ENCODE measurements at places on chromosomes 12 and 14.

GRCh38 chr14:94632305-94632590 is 20.1 kb downstream of the SERPINA3 start:
- no peak for DNase-seq

GRCh38 chr14:51681411-51681810 is 29.7 kb downstream of the FRMD6 start:
- no peak for DNase-seq

- DNase-seq = no peak
These were observed 493.2 kb upstream of the GARIN6 start for GRCh38 chr12:99154216-99154982.

DNA sequence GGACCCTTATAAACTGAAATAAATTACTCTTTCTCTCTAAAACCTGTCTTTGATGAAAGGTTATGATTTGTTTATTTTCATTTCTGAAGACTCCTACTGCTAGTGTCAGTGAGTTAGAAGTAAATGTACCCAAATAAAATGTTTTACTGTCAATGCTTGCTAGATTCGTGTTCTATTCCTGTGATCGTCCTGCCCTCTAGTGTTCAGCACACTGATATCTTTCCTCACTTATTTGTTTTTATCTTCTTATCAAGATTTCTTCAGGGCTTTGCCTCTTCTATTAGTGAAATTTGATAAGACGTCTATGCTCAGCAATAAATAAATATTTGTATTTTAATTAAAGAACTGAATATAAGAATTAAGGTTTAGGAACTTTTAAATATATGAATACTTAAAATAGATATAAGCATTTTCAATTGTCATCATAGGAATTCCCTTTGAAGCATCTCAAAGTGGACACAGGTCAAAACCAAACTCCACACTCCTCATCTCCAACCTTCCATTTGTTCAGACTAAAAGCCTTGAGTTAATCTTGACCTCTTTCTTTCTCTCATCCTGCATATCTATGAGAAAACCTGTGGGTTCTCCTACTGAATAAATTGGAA is 75.8 kb downstream of the C12orf50 start:
- DNase-seq = peak; percentile 20

DNA sequence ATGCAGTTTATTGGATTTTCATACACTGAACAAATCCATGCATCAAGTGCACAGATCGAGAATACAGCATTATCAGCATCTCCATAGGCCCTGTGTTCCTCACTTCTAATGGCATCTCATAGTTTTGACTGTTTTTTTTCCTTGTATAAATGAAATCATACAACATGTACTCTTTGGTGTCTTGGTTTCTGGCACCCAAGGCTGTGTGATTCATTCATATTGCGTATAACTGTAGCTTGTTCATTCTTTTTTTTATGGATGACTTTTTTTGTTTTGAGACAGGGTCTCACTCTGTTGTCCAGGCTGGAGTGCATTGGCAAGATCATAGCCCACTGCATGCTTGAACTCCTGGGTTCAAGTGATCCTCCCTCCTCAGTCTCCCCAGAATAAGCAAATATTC is 14.3 kb downstream of the RASSF8 start:
- DNase-seq = no peak

DNA sequence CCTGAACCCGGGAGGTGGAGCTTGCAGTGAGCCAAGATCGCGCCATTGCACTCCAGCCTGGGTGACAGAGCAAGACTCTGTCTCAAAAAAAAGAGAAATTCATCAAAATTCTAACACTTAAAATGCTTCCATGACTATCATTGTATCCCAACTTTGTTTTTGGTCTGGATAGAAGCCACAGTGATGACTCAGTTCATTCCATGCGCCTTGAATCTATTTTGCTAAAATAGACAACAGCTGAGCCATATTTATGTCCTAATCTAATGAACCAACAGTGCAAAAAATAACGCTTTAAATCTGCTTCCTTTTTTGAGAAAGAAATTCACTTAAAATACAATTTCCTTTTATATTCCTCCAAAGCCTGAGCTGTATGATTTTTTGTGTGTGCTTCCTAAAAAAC is 23.2 kb upstream of the BICD1 start:
- peak; percentile 72 for DNase-seq

DNA sequence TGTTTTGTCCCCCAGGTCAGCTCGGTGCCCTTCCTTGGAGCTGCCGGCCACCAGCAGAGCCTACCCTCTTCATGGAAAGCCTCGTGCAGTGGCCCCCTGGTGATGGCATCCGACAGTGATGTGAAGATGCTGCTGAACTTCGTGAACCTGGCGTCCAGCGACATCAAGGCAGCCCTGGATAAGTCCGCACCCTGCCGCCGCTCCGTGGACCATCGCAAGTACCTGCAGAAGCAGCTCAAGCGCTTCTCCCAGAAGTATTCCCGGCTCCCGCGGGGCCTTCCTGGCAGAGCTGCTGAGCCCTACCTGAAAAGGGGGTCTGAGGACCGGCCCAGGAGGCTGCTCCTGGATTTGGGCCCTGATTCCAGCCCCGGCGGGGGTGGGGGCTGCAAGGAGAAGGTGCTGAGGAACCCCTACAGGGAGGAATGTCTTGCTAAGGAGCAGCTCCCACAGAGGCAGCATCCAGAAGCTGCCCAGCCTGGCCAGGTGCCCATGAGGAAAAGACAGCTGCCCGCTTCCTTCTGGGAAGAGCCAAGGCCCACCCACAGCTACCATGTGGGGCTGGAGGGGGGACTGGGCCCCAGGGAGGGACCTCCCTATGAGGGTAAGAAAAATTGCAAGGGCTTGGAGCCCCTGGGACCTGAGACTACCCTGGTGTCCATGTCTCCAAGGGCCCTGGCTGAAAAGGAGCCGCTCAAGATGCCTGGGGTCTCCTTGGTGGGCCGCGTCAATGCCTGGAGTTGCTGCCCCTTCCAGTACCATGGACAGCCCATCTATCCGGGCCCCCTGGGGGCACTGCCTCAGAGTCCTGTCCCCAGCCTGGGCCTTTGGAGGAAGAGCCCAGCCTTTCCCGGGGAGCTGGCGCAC is 1.3 kb downstream of the FAM181A start:
- no peak for DNase-seq

DNA sequence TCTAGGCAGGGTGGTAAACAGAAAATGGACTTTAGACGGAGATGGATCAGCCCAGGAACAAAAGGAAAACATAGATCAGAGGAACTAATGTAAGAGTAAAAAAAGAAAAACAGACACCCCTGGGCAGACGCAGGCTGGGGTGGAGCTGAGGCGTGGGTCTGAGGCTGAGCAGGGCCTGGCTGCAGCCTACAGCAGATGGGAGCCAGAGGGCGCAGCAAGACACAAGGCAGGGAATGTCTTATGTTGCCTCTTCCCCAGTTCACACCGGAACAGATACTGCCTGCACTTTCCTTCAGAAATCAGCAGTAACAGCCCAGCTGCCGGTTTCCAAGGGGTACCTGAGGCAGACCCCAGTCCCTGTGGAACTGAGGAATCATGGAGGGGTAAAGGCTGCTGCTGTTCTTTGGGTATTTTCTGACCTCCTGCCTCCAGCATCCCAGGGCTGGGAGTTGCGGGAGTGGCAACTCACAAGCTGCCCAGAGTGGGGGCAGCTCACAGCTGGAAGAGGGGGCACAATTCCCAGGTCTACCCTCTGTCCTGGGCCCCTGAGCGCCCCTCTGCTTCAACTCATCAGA is 9.8 kb downstream of the ZNF605 start:
- no peak for DNase-seq

GRCh38 chr14:22314183-22314820 is 274.7 kb downstream of the DAD1 start:
- peak; percentile 54 for DNase-seq

GRCh38 chr12:29187756-29188155 is 38.7 kb downstream of the FAR2 start:
- DNase-seq = no peak

DNA sequence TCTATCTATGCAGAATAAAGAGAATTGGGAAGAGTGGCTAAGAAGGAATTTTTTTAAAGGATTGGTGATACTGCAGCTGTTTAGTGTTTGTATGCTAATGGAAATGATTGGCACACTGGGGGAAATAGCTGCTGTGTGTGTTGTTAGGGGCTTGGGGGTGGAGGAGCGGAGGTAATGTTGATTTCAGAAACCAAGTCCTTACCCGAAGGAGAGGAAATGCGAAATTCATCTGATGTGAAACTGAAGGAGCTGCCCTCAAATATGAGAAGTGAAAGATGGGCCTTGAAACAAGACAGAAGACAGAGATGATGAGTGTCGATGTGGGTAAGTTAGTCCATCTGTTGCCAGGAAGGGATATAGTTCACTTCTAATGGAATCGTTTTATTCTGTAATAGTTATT is 21.2 kb upstream of the RNASE12 start:
- no peak for DNase-seq
